ENCODE measurements at places on chromosomes 7 and 10. TPM values are rescaled to one million over a fixed set of nuclear protein-coding genes. Genes with fewer than 3 reads are reported as not detected.

Gene PCGF6
- 10.4 TPM for total RNA-seq

Gene GPR22
- not detected for total RNA-seq

Gene KCNK18
- not detected for total RNA-seq

Gene LRRN3
- 0.05 TPM for total RNA-seq

Gene EGFR
- 85.3 TPM for total RNA-seq

Gene MSMB
- total RNA-seq, result not detected

Gene AKR1D1
- total RNA-seq, result not detected

Gene NUTM2E
- 0.53 TPM for total RNA-seq

Gene FAM24B
- 15.2 TPM for total RNA-seq

Gene ACSM6
- total RNA-seq, result not detected

Gene CLEC2L
- 0.13 TPM for total RNA-seq

Gene SPRN
- 0.25 TPM for total RNA-seq

Gene C10orf90
- 3.5 TPM for total RNA-seq

Gene ATRNL1
- 0.30 TPM for total RNA-seq

Gene TMEM196
- not detected for total RNA-seq

Gene COL28A1
- 0.53 TPM for total RNA-seq

Gene RSU1
- 82.7 TPM for total RNA-seq

Gene LSM5
- total RNA-seq, result 105 TPM

Gene MPLKIP
- 38.8 TPM for total RNA-seq

Gene AGMO
- total RNA-seq, result 0.72 TPM

Gene TMEM229A
- not detected for total RNA-seq

Gene LDB3
- total RNA-seq, result not detected

Gene TBC1D12
- 5.1 TPM for total RNA-seq

Gene DDX50
- total RNA-seq, result 44.6 TPM

Gene FAM25A
- not detected for total RNA-seq

Gene GDF2
- not detected for total RNA-seq

Gene ELAPOR2
- total RNA-seq, result 0.05 TPM

Measured in A549 treated with CORT108297 at 1 μM for 4 hours (cell line).